ENCODE measurements at places on chromosomes 16 and 17. TPM values are rescaled to one million over a fixed set of nuclear protein-coding genes. Genes with fewer than 3 reads are reported as not detected.

Gene CD300E
- 0.18 TPM for polyA plus RNA-seq

Gene KRT24
- not detected for polyA plus RNA-seq

Gene MT1G
- 13.9 TPM for polyA plus RNA-seq

Gene ASPHD1
- polyA plus RNA-seq, result 0.46 TPM

- no peak overlapping the region for H3K4me3 ChIP-seq
- DNase-seq, result no peak
- H3K36me3 ChIP-seq, result no peaks in the 10 kb centered on the region
- no peaks in the 10 kb centered on the region for H3K4me1 ChIP-seq
- H3K27ac ChIP-seq, result no peak overlapping the region
Measured at GRCh38 chr16:25568991-25569390, 122.8 kb upstream of the HS3ST4 start.

- no peak within 1 kb of the TSS for H3K27ac ChIP-seq
- H3K4me3 ChIP-seq, result no peak within 1 kb of the TSS
- H3K36me3 ChIP-seq, result no peaks in the 10 kb centered on the region
- no peaks in the 10 kb centered on the region for H3K27me3 ChIP-seq
- DNase-seq, result no peak
- H3K4me1 ChIP-seq, result no peaks in the 10 kb centered on the region
Measured at GRCh38 chr17:5035315-5035714, at the start of gene SLC52A1. SLC52A1 (minus strand) TSS chr17:5035426; CDS start chr17:5034606, 820 bp downstream.

GRCh38 chr16:73161977-73162376 lies 114.0 kb upstream of the ZFHX3 start:
- no peaks in the 10 kb centered on the region for H3K4me1 ChIP-seq
- H3K27ac ChIP-seq, result no peak overlapping the region
- no peaks in the 10 kb centered on the region for H3K27me3 ChIP-seq
- no peak overlapping the region for H3K4me3 ChIP-seq
- DNase-seq, result no peak

DNA sequence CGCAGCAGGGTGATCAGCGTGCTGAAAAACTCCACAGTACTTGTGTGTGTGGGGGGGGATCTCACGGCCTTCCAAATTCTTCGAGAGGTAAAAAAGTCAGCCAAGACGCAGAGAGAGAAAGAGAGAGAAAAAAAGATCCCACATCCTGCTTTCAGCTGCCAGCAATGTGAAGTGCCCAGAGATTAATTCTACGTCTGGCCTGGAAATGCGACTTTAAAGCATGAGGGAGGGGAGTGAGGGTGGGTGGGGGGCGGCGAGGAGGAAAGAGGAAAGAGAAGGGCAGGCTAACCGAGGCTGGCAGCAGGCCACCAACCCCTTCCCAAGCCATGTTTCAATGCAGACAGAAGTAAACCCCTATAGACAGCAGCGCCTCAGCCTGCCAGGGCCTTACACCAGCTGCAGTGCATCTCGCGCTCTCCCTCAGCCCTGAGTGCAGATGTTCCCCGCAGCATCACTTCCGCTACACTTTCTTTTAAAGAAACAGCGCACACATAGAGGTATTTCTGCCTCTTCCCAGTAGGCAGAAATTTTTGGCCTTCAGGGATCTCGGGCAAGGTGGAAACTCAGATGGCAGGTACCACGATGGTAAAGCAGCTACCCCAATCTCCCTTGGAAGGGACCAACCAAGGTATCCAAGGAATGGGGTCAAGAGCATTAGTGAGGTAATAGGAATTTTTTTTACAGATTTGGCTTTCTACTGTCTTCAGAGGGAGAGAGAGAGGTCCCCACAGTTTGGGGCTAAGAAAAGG lies 87.8 kb downstream of the SMG6 start:
- H3K27ac ChIP-seq, result peak overlapping the region; percentile 99
- peaks cover 3% of the 10 kb centered on the region for H3K4me1 ChIP-seq
- H3K36me3 ChIP-seq, result no peaks in the 10 kb centered on the region
- peak overlapping the region; percentile 47 for H3K4me3 ChIP-seq

- H3K27ac ChIP-seq, result no peak overlapping the region
- no peak for DNase-seq
- H3K4me3 ChIP-seq, result no peak overlapping the region
- H3K4me1 ChIP-seq, result no peaks in the 10 kb centered on the region
- peaks cover 2% of the 10 kb centered on the region for H3K27me3 ChIP-seq
- H3K36me3 ChIP-seq, result no peaks in the 10 kb centered on the region
Measured at GRCh38 chr16:694863-695354, 4.7 kb upstream of the WDR24 start.

DNA sequence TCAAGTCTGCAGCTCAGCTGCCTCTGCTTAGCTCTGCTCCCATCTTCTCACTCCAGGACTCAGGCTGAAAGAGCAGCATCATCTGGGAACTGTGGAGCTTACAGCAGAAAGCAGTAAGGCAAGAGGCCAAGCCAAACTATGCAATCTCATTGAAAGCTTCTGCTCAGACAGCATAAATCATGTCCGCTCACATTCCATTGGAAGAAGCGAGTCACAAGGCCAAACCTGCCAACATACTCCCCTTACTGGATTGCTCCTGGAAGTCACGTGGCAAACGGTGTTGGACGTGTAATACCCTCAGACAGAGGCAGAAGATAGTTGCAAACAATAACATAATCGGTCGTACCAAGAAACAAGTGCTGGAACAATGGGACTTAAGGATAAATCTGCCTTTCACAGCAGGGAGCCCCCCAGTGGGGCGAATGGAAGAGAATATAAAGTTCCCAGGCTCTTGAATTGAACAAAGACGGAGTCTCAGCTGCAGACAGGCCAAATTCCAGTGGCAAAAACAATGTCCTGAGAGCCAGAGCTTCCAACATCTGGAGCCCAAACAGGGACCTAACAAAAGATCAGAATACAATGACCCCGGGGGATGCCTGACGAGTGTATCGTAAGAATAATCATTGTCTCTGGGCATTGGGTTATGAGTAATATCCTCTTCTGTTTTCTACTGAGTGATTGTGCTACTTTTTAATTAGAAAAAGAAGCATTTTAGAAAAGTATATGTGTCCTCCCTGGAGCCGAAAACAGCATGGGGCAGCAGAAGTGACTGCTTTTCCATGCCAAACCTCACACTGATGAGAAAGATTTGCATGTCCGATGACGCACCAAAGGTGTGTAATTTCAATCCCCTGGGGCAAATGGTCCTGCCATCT lies 68.4 kb downstream of the CMC2 start:
- H3K27me3 ChIP-seq, result no peaks in the 10 kb centered on the region
- no peak overlapping the region for H3K4me3 ChIP-seq
- no peaks in the 10 kb centered on the region for H3K36me3 ChIP-seq
- H3K27ac ChIP-seq, result no peak overlapping the region
- no peak for DNase-seq

Measured in aorta (tissue), 5 donors.